Osteoblast (primary cell): ENCODE measurements at places on chromosomes 6 and 20.

GRCh38 chr6:18741741-18742140, 354.6 kb downstream of the RNF144B start:
- no peak for DNase-seq

DNA sequence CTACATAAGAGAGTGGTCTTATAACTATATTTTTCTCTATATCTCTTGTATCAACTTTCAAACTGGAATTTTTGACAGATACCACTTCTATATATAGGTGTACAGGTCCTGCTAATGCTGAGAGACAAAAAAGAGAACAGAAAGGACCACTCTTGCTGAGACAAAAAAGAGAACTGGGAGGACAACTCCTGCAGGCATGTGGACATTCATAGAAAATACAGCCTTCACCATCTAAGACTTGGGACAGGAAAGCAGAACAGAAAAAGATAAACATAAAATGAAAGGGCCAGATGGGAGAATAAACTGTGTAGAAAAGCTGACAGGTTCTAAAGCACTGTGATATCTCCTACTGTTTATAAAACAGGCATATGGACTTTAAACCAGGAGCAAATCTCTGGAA, 541.0 kb upstream of the ADGRB3 start:
- no peak for DNase-seq

DNA sequence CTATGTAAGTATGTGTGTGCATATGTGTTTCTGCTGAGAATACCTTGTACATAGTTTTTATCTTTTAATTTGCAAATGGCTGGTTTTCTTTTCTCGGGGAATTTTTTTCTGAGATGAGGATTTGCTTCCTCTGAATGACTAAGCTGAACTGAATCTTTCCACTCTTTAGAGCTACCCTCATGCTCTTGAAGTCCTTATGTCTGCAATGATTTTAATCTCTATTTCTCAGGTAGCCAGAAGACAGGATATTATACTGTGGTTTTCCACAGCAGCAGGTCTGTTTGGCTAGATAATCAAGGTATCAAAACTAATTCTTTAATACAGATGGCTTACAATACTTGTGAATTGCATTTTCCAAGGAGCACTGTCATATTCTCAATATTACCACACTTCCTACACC, 114.7 kb downstream of the PLCB1 start:
- no peak for DNase-seq

- DNase-seq = no peak
These were observed 219.3 kb downstream of the DHX35 start for GRCh38 chr20:39181490-39181889.

DNA sequence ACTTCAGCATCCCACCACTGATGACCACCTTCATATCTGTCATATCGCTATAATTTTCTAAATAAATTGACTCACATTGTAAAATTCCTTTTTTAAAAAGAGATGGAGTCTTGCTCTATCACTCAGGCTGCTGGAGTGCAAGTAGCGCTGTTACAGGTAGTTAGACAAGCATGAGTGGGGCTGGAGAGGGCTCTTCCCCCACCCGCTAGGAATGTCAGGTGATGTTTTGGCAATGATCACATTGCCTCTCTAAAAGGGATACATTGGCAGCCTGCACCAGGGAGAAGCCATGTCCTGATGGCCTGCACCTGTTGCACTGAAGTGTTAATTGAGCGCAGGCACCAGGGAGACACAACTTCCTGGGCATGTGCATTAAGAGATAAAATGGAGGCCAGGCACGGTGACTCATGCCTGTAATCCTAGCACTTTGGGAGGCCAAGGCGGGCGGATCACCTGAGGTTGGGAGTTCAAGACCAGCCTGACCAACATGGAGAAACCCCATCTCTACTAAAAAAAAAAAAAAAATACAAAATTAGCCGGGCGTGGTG, 16.9 kb upstream of the SLC22A16 start:
- DNase-seq = no peak
